Calu3 (cell line): ENCODE measurements at places on chromosomes 11 and 22.

DNA sequence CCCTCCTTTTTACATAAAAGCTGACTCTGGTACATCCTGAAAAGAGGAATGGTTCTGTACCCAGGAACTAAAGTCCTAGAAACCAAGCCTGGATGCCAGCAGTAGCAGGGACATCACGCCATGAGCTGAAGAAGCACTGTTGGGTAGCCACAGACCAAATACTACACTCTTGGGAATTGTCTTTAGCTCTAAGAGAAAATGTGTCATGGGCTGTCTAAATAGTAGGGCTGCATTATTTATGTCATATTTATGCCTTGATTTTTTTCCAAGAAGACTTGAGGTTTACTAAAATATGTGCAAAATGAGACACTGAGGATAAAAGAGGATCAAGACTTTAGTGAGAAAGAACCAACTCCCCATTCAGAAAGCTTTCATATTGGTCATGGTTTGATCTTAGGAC, 213.6 kb downstream of the RAB38 start:
- DNase-seq = no peak

- no peak for DNase-seq
Measured at GRCh38 chr11:107695446-107695845, 16.4 kb downstream of the SLN start.

DNA sequence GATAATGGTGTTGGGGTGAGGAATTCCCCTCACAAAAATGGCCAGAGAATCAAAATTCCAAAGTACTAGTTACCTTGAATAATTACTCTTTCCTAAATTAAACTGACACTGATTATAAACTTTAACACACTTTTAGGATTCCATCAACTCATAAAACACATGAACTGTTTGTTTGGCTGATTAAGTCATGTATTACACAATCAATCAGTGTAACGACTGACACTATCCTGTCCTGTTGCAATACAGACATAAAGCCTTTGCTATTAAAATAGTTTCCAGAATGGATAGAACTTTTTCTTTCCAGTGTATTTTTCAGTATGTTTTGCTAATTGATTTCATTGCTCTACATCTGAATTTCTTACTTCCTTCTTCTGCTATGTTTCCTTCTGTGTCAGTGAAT, 1709.4 kb upstream of the RAG2 start:
- DNase-seq = no peak

DNA sequence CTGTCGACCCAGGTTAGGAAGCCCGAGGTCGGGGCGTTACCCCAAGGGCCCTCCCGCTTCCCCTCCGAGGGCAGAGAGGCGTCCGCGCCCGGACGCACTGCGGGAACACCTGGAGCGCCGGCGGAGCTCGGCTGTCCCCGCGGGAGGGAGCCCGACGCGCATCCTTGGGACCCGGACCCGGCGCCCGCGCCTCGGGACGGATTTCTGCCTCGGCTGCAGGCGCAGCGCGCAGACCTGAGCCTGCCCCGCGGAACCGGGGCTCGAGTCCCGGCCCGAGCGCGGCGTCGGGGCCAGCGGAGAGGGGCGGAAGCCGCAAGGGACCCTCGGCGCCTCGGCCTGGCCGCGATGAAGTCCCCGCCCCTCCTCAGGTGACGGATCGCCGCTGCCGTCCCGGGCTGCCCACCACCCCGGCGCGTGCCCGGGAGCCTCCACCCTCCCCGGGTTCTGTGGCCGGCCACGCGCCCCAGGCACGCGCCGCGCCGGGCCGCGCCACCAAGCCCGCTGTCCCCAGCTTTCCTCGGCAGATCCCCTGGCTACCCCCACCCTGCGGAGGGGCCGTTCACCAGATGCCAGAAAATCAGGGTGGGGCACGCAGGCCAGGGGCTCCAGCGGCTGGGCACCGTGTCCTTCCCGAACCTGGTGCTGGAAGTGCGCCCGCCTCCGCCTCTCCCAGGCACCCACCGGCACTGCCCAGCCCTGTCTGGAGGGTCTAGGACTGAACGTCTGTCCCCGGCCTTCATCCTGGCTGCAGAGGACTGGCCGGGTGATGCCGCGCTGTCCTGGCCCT, 410 bp downstream of the GLB1L3 start:
- DNase-seq = no peak

DNA sequence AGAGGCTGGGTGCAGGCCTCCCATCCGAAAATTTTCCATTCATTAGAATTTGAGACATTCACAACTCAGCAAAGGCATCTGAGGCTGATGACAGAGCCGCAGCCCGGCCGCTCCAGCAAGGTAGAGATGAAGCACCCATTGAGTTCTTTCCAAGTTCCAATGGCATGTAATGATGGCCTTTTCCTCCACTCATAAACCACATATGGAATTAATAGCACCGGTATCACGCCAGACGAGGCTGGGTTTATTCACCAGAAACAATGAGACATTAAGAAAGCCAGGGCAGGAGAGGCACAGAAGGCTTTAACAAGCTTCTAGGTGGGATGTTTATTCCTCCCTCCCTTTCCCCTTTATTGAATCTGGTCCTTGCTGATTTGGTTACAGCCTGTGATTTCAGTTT, 534.4 kb downstream of the MN1 start:
- no peak for DNase-seq

- DNase-seq = no peak
Measured at GRCh38 chr11:72833811-72834493, 19.7 kb downstream of the ATG16L2 start.

GRCh38 chr11:11975201-11976092, 33.0 kb downstream of the DKK3 start:
- DNase-seq = no peak

GRCh38 chr22:29701155-29701999, 18.4 kb upstream of the CABP7 start:
- DNase-seq = peak; percentile 66
